T-helper 1 cell (primary cell): ENCODE measurements at places on chromosomes 3 and 15.

DNA sequence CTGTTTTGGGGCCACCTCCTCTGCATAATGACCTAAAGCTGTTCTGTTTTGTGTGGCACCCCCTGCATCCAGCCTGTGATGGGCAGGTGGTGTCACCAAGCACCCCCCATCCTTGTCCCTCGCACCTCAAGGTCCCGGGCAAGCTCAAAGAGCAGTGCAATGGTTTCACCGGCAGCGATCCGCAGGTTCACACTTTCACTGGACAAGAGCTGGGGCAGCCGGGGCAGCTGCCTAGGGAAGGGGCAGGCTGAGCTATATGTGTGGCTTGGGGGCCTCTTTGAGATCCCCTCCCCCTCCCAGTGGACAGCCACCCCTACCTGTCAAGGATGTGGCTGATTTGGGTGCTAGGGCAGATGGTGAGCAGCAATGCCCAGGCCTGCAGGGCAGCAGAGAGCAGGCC, 3.1 kb downstream of the IFRD2 start:
- no peak for DNase-seq

DNA sequence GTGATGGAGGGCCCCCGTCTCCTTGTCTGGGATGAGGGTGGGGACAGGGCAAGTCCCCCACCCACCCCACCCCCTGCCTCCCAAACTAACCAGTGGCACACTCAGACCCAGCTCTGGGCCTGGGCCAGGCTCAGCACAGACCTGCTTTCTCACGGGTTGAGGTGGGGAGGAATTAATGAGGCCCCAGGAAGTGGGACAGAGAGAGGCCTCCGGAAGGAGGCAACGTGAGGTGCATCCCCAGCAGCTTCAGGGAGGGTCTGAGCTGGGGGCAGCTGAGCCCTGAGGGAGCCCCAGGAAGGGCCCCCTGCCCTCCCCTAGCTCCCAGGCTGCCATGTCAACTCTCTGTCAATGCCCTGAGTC, 15.0 kb upstream of the GNAI2 start:
- DNase-seq = no peak

- no peak for DNase-seq
Measured at GRCh38 chr3:43484926-43485488, 136.8 kb downstream of the ANO10 start.

DNA sequence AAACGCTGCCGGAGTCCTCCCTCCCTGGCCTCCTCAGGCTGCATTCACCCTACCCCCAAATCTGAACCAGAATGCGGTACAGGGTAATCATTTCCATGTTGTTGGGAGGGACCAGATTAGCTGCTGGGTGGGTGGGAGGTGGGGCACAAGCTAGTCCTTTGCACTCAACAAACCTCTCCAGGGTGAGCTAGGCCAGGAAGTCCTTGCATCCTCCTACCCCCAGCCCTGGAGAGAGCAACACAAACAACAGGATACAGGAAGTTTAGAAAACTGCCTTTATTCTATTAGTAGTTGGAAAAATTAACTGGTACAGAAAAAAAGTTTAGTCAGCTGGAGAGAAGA, 702 bp upstream of the GPX1 start:
- DNase-seq = no peak

GRCh38 chr15:95141486-95141885, 910.1 kb downstream of the MCTP2 start:
- no peak for DNase-seq

- DNase-seq = no peak
Measured at GRCh38 chr3:136114421-136114820, 81.7 kb downstream of the MSL2 start.

GRCh38 chr3:121786485-121786884, 36.9 kb upstream of the GOLGB1 start:
- no peak for DNase-seq
